ENCODE measurements at places on chromosomes 12 and 14.

DNA sequence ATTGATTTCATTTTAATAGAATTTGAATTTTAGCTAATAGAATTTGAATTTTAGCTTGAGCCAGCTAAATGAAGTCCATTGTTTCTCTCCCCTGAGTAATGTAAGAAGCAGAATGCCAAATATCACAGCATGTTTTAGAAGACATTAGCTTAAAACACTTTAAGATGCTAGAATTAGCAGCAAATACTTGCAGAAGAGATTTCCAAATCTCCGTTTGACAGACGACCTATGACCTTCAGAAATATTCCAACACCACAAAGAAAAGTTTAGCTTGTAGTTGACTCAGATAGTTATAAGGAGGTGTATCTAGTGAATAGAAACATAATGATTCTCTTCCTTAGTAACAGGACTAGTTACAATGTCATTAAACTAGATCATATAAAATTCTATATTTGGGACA lies 51.7 kb upstream of the MYF6 start:
- no peak for DNase-seq

GRCh38 chr12:65184858-65185229 lies 15.5 kb downstream of the LEMD3 start:
- no peak for DNase-seq

GRCh38 chr14:89507521-89507920 lies 90.5 kb upstream of the FOXN3 start:
- DNase-seq = no peak

GRCh38 chr14:90062822-90063539 lies 1.2 kb downstream of the KCNK13 start:
- no peak for DNase-seq

DNA sequence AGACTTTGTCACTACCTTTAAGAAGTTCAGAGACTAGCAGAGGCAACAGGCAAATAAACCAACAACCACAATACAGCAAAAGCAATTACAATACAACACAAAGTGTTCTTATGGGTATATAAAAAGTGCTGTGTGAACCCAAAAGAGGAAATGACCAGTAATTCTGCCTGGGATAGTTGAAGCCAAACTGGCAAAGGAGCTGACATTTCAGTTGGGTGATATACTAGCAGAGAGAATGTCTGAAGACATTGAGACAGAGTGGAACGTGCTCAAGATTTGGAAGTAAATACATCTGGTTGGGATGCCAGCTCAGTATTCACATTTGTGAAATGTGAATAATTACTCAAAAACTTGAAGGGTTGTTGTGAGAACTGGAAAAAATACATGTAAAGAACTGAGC lies 80.6 kb upstream of the GTF2A1 start:
- no peak for DNase-seq

Measured in memory B cell (primary cell).